ENCODE measurements at places on chromosomes 7 and 10.

GRCh38 chr10:117240621-117241529 is at the start of gene SLC18A2:
Gene SLC18A2 (plus strand): TSS chr10:117241114. CDS start chr10:117241694, 580 bp downstream.
- H3K36me3 ChIP-seq, result no peaks in the 10 kb centered on the region
- H3K27me3 ChIP-seq, result no peaks in the 10 kb centered on the region
- H3K4me3 ChIP-seq, result peak within 1 kb of the TSS; percentile 73
- DNase-seq, result no peak

DNA sequence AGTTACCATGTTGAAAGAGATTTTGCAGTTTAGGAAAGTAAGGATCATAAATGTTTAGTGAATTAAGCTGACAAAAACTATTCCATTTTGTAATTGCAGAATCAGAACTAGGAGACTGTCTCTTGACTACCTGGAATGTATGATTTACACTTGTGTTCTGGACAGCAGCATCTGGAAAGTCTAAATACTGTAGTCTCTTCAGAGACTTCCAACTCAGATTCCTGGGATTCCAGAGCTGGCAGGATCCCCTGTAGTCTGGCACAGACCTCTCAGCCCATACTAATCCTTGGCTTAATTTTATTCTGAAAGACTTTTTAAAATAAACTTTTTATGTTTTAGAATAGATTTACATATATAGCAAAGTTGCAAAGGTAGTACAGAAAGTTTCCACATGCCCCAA is 452.7 kb downstream of the DPP6 start:
- no peak overlapping the region for H3K4me3 ChIP-seq
- H3K27me3 ChIP-seq, result no peaks in the 10 kb centered on the region
- H3K4me1 ChIP-seq, result no peaks in the 10 kb centered on the region
- no peak overlapping the region for H3K27ac ChIP-seq
- no peaks in the 10 kb centered on the region for H3K36me3 ChIP-seq

DNA sequence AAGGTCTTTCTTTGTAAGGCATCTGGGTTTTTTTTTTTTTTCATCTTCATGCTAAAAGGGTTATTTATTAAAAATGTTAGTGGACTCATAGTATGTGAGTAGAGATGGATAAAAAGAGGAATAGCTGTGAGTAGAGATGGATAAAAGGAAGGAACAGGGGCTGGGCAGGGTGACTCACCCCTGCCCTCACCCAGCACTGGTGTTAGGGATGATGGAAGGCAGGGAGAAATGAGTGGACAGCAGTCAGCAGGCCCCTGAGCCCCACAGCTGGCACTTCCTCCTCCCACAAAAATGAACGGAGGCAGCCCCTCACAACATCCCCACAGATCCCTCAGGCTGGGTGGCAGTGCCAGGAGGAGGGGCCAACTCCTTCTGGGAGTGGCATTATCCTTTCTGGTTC is 39.3 kb downstream of the ANTXRL start:
- DNase-seq, result no peak
- no peaks in the 10 kb centered on the region for H3K4me1 ChIP-seq
- H3K27me3 ChIP-seq, result no peaks in the 10 kb centered on the region
- no peak overlapping the region for H3K4me3 ChIP-seq
- no peak overlapping the region for H3K27ac ChIP-seq

- peaks cover 16% of the 10 kb centered on the region for H3K4me1 ChIP-seq
- H3K27ac ChIP-seq, result no peak overlapping the region
- no peaks in the 10 kb centered on the region for H3K27me3 ChIP-seq
These were observed 59.5 kb upstream of the TOMM7 start for GRCh38 chr7:22882106-22882505.

GRCh38 chr7:16446508-16446907 is 19.0 kb downstream of the SOSTDC1 start:
- H3K4me3 ChIP-seq, result no peak overlapping the region
- H3K4me1 ChIP-seq, result no peaks in the 10 kb centered on the region
- DNase-seq, result no peak
- H3K36me3 ChIP-seq, result no peaks in the 10 kb centered on the region
- H3K27me3 ChIP-seq, result no peaks in the 10 kb centered on the region

DNA sequence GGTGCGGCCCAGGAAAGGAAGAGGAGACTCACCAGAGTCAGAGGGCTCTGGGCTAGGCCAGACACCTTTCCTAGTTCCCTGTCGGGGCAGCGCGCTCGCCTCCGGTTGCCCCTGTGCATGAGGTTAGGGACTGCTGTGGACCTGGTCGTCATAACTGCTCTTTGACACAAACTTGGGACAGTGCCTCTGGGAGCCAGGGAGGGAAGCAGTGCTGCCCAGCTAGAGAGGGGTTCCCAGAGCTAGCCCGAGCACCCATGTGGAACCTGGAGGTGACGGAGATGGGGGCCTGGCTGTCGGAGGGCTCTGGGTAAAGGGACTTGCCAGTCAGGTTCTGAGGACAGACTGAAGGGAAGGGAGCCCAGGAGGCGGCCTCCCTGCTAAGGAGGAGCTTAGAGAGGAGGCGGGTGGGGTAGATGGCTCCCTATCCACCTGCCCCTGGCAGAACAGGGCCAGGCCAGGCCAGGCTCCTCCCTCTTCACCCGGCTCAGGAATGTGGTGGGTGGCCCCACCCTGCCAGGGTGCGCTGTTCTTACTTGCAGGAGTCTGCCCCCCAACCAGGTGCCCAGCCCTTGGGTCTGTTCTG is 29.7 kb downstream of the AGAP3 start:
- no peak for DNase-seq
- H3K36me3 ChIP-seq, result peaks cover 26% of the 10 kb centered on the region
- H3K4me3 ChIP-seq, result no peak overlapping the region
- H3K27ac ChIP-seq, result no peak overlapping the region
- no peaks in the 10 kb centered on the region for H3K27me3 ChIP-seq

GRCh38 chr7:135697276-135698049 is 30.5 kb downstream of the SLC13A4 start:
- H3K4me3 ChIP-seq, result no peak overlapping the region
- DNase-seq, result no peak
- no peaks in the 10 kb centered on the region for H3K4me1 ChIP-seq
- no peaks in the 10 kb centered on the region for H3K36me3 ChIP-seq
- no peaks in the 10 kb centered on the region for H3K27me3 ChIP-seq

DNA sequence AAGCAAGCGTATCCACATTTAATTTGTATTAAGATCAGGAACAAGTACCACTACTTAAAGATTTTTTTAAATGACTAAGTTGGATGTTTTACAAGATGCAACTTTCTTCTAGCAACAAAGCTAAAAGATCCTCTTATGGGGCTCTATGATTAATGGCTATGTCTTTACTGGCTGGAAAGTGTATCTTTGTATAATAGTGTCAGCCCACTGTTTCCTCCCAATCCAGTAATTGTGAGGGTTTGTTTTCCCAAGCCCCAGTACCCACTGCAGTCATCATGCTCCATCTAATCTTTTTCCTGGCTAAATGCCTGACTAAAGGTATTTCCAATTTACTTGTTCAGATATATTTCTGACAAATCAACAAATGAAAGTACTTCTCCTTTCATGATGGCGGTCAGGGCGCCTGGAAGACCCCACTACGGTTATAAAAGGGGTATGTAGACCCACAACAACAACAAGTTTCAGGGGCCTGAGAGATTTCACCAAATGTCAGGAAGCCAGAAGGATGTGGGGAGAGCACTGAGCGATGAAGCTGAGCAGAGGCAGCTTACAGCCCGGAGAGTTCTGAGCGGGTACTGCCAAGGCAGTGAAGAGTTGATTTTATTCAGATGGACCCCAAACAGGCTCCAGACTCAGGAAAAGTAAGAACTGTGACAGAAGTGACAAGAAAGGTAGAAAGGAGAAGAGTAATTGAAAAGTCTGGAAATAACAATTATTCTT is 222.6 kb upstream of the KLF14 start:
- peaks cover 14% of the 10 kb centered on the region for H3K36me3 ChIP-seq

DNA sequence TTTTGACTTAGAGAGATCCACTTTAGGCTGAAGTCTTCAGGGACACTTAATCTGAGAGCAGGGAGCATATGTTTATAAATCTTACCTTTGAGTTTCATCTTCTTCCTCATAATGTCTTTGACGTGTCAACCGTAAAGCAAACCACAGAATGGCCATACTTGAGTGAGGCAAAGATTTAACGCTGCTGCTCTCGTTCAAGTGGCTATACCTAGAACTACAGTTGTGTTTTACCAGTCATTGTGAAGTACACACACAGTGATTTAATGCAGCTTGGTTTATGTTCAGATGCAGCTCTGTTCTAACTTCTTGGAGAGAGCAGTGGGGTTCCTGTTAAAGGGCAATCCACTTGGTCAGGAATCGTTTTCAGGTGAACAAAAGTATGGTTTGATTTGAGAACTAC is 39.9 kb upstream of the GOT1 start:
- no peaks in the 10 kb centered on the region for H3K36me3 ChIP-seq
- no peak overlapping the region for H3K27ac ChIP-seq
- H3K4me3 ChIP-seq, result no peak overlapping the region
- no peaks in the 10 kb centered on the region for H3K27me3 ChIP-seq
- no peaks in the 10 kb centered on the region for H3K4me1 ChIP-seq

GRCh38 chr10:101218351-101219138 is 10.7 kb downstream of the LBX1 start:
- no peaks in the 10 kb centered on the region for H3K36me3 ChIP-seq
- peaks cover 5% of the 10 kb centered on the region for H3K4me1 ChIP-seq
- H3K27ac ChIP-seq, result no peak overlapping the region
- peaks cover 66% of the 10 kb centered on the region for H3K27me3 ChIP-seq
- H3K4me3 ChIP-seq, result no peak overlapping the region
- no peak for DNase-seq

GRCh38 chr10:113539789-113540188 is 13.1 kb upstream of the HABP2 start:
- H3K36me3 ChIP-seq, result no peaks in the 10 kb centered on the region
- no peak overlapping the region for H3K27ac ChIP-seq
- no peaks in the 10 kb centered on the region for H3K27me3 ChIP-seq
- H3K4me1 ChIP-seq, result no peaks in the 10 kb centered on the region
- no peak overlapping the region for H3K4me3 ChIP-seq

- peaks cover 2% of the 10 kb centered on the region for H3K4me1 ChIP-seq
- H3K27ac ChIP-seq, result no peak overlapping the region
- no peak for DNase-seq
- H3K27me3 ChIP-seq, result no peaks in the 10 kb centered on the region
These were observed 95.9 kb downstream of the HERPUD2 start for GRCh38 chr7:35599061-35599460.

DNA sequence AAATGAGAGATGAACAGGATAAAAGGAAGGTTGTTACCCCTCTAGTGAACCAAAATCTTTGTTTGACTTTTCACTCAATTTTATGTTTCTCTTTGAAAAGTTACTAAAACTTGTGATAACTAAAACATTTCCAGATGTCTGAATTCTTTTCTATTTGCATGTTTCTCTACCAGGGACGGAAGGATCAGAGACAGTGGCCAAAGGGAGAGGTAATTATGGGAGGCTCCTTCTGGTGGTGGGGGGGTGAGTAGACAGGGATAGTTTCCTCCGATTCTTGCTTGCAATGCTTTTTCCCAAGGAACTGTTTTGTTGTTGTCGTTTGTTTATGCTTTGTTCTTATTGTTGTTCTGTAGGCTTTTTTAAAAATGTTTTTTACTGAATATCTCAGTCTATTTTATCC is 374.8 kb downstream of the INHBA start:
- H3K4me1 ChIP-seq, result no peaks in the 10 kb centered on the region
- no peak for DNase-seq
- H3K27me3 ChIP-seq, result no peaks in the 10 kb centered on the region
- H3K36me3 ChIP-seq, result no peaks in the 10 kb centered on the region
- no peak overlapping the region for H3K4me3 ChIP-seq
- no peak overlapping the region for H3K27ac ChIP-seq

- no peak for DNase-seq
- no peaks in the 10 kb centered on the region for H3K27me3 ChIP-seq
- no peak overlapping the region for H3K4me3 ChIP-seq
- H3K4me1 ChIP-seq, result no peaks in the 10 kb centered on the region
- H3K27ac ChIP-seq, result no peak overlapping the region
These were observed 87.4 kb upstream of the KMT2E start for GRCh38 chr7:104926601-104927041.

DNA sequence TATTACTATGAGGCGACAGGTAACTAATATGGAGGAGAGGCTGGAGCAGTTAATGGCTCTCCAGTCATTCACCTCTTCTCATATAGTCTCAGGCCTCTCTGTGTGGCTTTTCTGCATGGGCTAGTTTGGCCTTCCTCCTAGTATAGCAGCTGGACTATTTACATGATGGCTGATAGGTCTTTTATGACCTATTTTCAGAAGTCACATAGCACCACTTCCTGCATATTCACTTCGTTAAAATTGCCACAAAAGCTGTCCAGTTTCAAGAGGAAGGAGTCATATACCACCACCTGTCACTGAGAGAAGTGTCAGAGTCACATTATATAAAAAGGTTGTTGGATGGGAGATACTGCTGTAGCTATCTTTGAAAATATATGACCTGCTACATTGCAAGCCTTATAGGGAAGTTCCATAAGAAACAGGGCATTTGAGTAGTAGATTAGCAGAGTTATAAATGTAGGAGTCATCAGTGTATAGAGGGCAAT is 8.0 kb upstream of the DMTF1 start:
- no peak overlapping the region for H3K27ac ChIP-seq
- no peaks in the 10 kb centered on the region for H3K36me3 ChIP-seq
- no peak overlapping the region for H3K4me3 ChIP-seq
- no peak for DNase-seq

- H3K27me3 ChIP-seq, result no peaks in the 10 kb centered on the region
- no peaks in the 10 kb centered on the region for H3K36me3 ChIP-seq
- no peak overlapping the region for H3K27ac ChIP-seq
- DNase-seq, result no peak
- no peak overlapping the region for H3K4me3 ChIP-seq
- H3K4me1 ChIP-seq, result no peaks in the 10 kb centered on the region
These were observed 45.0 kb downstream of the VOPP1 start for GRCh38 chr7:55527307-55527706.

DNA sequence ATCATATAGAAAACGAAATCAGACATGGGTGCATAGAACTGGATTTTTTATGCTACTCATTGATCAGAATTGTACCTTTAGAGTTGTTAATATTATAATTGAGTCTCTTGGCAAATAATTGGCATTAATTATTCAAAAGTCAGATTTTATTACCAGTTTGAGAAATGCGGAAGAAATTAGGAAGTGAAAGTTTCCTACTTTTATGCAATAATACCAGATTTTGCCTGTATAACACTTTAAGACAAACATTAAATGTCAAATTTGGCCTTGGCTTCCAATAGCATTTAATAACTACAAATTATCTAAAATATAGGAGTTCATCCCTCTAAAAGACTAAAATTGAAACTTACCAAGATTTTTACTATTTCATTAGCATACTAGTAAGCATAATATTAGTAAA is 6.8 kb upstream of the TFEC start:
- no peaks in the 10 kb centered on the region for H3K27me3 ChIP-seq
- no peak overlapping the region for H3K27ac ChIP-seq
- no peak for DNase-seq
- no peaks in the 10 kb centered on the region for H3K36me3 ChIP-seq
- no peak overlapping the region for H3K4me3 ChIP-seq
